Stimulated activated naive CD4-positive, alpha-beta T cell (primary cell): ENCODE measurements at places on chromosomes 6 and 20.

GRCh38 chr6:43845646-43846045 lies 75.6 kb downstream of the VEGFA start:
- no peak for DNase-seq

- no peak for DNase-seq
Measured at GRCh38 chr20:1993986-1994385, at the start of gene PDYN. TSS of gene PDYN (minus strand) at chr20:1994058. CDS start at chr20:1983084, 10,974 bp downstream.

DNA sequence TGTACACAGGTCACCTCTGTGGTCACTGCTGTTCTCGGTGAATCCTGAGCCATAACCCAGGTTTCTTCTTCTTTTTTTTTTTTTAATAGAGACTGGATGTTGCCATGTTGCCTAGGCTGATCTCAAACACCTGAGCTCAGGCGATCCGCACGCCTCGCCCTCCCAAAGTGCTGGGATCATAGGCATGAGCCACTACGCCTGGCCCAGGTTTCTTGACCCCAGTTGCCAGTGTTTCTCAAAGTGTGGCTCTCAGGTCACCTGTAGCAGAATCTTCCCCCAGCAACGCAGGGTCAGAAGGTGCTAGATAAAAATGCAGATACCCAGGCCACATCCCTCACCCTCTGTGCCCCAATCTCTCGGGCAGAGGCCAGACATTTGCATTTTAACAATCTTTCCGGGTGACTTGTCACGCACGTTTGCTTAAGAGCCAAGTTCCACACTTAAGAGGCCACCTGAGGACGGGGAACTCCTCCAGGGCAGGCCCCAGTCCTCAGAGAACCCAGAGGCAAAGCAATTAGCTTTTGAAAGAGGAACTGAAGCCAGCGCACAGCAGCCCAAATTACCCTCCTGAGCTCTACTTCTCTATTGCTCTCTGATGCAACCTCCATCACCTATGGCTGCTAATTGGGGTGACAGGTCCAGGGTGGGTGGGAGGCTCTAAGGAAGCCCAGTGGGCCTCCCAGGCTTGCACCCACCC lies 81.8 kb downstream of the NFATC2 start:
- no peak for DNase-seq

DNA sequence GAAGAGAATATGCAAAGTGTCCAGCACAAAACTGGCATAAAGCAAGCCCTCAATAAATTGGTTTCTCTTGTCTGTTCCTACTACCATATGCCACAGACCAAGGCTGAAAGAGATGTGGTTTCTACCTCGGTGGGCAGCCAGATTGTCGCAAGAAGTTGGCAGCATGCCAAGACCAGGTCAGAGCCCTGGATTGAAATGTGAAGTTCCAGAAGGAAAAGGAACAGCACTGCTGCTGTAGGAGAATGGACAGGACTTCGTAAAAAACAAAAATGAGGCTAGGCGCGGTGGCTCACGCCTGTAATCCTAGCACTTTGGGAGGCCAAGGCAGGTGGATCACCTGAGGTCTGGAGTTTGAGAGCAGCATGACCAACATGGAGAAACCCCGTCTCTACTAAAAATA lies 22.1 kb downstream of the MRPL14 start:
- no peak for DNase-seq

DNA sequence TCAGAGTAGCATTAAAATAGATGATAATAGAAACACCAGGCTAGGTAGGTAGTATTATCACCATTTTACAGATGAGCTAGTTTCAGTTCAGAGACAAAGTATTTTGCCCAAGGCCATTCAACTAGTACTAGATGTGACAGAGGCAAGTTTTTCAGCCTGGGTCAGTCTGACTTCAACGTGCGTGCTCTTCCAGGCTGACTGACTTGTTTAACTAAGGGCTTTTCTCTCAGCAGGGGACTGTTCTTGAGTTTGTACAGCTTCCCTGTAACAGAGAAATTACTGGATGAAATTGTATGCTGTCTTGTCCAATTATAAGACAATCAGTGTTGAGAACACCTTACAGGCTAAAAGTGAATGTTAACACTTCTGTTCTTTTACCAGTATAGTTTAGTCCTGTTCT lies 333.5 kb upstream of the MAN1A1 start:
- no peak for DNase-seq

DNA sequence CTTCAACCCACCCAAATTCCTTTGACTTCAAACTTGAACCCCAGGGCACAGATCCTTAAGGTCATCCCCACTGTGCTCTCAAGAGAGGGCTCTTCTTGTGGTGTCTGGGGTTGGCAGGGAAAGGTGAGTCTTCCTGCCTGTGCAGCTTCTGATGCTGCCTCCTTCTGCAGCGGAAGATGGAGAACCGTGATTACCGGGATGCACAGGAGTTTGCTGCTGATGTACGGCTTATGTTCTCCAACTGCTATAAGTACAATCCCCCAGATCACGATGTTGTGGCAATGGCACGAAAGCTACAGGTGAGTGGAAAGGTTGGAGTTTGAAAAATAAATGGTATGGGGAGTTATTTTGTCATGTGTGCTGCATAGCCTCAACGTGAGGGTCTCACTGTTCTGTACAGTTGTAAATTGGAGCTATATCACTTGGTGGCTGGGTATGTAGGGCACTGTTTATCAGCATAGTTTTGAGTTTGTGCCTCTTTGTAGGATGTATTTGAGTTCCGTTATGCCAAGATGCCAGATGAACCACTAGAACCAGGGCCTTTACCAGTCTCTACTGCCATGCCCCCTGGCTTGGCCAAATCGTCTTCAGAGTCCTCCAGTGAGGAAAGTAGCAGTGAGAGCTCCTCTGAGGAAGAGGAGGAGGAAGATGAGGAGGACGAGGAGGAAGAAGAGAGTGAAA lies 9.0 kb downstream of the BRD2 start:
- DNase-seq = no peak
